ENCODE measurements at places on chromosomes 11 and 22.

DNA sequence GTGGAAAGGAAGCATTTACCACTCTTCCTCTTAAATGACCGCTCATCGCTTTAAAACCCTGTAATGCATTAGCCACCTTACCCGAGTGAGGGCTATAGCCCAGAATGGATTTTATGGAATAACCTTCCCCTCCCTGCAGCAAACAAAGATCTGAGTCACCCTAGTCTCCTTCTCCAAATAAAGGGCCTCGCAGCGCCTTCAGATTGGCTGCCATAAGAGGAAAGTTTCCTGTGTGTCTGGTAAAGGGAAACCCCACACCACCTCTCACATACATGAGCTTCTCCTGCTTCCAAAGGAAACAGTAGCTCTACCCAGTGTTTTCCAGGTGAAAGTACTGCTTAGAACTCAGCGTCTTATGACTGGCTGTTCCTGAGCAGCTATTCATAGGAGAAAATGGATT is 47.8 kb downstream of the PPP2R1B start:
- DNase-seq = no peak

DNA sequence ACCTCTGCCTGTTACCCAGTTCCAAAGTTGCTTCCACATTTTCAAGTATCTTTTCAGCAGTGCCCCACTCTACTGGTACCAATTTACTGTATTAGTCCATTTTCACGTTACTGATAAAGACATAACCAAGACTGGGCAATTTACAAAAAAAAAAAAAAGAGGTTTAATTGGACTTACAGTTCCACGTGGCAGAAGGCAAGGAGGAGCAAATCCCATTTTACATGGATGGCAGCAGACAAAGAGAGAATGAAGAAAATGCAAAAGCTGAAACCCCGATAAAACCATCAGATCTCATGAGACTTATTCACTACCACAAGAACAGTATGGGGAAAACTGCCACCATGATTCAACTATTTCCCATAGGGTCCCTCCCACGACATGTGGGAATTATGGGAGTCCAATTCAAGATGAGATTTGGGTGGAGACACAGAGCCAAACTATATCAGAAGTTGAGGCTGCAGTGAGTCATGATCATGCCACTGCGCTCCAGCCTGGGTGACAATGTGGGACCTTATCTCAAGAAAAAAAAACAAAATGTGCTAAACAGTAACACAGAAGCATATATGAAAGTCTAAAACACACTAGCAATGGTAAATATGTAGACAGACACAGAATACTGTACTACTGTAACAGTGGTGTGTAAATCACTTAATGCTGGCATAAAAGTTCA is 190.3 kb upstream of the ZC3H12C start:
- no peak for DNase-seq

GRCh38 chr11:111063726-111064517 is 181.6 kb upstream of the POU2AF2 start:
- no peak for DNase-seq

DNA sequence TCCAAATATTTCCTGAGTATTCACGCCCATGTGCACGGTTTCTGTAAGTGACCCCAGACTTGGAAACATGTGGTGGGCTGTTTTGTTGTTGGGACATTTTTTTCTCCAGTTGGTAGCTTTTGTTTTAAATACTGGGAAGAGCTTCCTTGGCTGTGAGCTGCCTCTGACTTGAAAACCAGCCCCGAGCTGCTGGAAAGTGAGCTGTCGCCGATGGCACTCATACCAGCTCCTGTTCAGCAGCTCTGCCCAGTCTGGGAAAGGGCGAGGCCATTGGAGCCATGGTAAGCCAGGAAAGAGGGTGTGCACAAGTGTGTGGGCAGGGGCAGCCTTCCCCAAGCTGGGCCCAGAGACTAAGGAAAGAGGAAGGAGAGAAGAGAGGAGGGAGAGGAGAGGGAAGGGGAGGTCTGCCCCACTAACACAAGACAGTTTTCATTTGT is 3.2 kb upstream of the FLI1 start:
- DNase-seq = no peak

GRCh38 chr11:119694334-119694733 is 34.7 kb downstream of the NECTIN1 start:
- DNase-seq = no peak

- no peak for DNase-seq
Observed at GRCh38 chr11:20489948-20490347, 102.4 kb downstream of the PRMT3 start.

DNA sequence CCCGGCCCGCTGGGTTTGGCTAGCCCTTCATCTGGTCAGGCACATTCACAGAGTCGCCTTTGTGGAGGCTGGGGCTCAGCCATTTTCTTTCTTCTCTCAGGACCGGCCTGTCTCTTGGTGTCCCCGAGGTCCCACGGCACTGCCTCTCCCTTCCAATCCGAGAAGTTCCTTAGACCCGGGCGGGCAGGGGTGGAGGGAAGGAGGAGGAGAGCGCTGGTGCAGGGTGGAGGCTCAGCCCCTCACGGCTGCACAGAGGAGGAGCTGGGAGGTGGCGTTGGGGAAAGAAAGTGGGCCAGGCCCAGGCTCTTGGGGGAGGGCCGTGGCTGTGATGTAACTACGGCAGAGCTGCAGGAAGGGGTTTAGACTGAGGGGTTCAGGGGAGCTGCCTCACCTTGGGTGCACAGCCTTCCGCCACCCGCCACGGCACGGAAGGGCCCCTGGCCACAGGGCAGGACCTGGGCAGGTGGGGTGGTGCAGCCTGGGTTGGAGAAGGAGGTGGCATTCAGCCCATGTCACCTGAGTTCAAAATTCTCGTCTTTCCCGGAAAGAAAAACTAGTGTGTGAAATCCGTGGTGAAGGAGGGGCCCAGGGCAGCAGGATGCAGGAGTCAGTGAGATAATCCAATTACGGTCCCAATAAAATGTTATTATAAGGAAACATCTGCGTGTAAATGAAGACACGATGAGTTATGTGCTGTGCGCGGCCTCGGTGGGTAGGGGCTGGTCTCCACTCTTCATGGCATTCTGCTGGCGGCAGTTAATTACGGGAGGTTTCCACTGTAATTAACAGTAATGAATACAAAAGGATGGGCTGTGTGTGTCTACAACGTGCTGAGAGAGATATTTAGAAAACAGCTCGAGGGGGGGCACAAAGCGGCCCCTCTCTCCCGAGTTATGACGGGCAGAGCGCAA is 1.7 kb downstream of the BRSK2 start:
- DNase-seq = no peak

GRCh38 chr11:120775986-120776951 is 247.6 kb upstream of the TBCEL start:
- DNase-seq = no peak

DNA sequence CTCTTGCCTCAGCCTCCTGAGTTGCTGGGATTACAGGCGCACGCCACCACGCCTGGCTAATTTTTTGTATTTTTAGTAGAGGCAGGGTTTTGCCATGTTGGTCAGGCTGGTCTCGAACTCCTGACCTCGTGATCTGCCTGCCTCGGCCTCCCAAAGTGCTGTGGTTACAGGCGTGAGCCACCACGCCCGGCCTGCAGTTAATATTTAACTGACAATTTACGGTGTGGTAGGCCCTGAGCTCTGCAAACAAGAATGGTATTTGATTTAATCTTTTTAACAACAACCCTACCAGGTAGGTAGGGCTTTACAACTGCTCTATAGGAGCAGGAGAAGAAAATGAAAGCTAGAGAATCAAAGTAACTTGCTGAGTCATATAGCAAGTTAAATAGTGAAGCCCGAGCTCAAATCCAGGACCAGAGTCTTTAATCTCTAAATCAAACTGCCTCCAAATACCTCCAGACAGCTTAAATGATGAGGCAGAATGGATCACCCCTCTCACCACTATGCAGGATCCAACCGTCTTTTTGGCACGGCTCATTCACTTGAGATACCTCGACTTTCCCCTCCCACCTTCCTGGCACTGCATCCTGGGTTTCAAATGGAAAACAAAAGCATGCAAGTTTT is 9.4 kb downstream of the UEVLD start:
- DNase-seq = no peak

DNA sequence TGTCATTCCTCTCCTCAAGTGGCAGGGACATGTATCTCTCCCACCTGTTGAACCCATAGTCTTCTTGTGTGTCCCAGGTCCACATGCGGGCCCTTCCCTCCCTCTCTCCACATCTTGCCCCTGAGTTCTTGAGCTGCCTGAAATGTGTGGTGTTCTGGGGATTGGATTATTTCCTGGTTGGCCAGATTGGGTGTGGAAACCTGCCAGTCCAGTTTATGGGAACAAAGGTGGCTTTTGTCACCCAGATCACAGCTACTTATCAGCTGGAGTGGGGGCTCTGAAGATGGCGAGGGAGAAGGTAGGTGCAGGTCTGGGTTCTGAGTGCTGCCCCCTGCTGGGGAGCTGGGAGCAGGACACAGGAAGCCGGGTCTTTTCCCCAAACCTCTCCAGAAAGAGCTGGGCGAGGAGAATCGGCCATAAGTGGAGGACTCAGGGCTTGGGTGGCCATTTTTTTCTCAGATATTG is 14.2 kb downstream of the DTX4 start:
- no peak for DNase-seq

DNA sequence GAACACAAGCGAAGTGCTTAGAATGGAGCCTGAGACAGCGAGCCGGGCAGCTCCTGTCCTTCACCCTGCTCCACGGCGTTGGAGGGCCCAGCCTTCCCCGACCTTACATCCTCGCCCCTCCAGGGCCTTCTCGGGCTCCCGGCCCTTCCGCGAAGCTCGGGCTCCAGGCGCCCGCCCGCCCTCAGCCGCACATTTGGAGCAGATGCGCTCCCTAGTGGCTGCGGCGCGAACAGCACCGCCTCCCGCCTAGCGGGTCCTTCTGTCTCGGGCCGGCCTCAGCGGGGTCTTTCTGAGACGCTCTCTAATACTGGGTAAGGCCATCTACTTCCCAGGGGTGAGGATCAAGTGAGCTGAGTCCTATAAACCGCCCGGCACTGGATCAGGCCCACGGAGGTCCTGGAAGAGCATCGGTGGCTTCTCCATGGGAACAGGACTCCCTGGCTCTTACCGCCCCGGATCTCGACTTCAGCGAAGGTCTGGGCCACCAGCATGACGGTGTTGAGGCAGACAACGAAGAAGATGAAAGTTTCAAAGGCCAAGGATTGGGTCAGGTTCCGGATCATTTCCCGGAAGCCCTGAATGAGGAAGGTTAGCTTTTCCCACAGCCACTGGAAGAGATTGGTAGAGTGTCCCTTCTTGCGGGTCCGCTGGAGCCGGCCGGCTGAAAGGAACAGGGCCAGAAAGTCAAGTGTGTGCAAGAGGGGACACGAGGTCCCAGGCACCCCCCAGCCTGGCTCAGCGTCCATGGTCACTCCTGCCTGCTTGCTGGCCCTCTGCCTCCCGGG is 3.7 kb downstream of the CATSPER1 start:
- DNase-seq = no peak

DNA sequence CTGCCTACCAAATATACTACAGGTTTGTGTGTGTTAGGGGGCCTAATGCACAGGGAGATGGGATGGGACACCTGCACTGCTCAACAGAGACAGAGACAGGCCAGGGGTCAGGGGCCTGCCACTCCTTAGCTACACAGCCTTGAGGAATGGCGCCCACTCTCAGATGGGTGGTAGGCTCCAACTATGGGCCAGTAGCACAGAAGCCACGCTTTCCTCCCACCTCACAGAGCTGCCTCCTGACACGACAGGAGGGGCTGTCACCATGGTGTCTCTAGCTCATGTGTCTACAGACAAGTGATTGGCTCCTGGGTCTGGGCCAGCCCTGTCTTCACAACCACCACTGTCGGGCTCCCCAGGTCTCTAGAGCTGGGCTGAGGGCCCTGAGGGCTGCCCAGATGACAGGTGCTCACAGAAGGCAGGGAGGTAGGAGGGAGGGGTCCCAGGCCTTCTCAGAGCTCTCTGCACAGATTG is 81.8 kb downstream of the DGCR2 start:
- no peak for DNase-seq

All from SIG-M5 (cell line).